Suprapubic skin (tissue), 4 donors: ENCODE measurements at places on chromosomes 1 and 21. TPM values are rescaled to one million over a fixed set of nuclear protein-coding genes. Genes with fewer than 3 reads are reported as not detected.

GRCh38 chr1:175543447-175543846 lies 199.9 kb downstream of the TNR start:
- DNase-seq, result no peak

GRCh38 chr1:212228591-212229119 lies 56.6 kb upstream of the PPP2R5A start:
- DNase-seq, result no peak

LRRC71 gene
- not detected for total RNA-seq

LIX1L gene
- total RNA-seq, result 10.9 TPM

PGLYRP3 gene
- 57.4 TPM for total RNA-seq

- DNase-seq, result no peak
Observed at GRCh38 chr21:42848932-42849758, 30.2 kb downstream of the WDR4 start.

CCDC185 gene
- not detected for total RNA-seq

GRCh38 chr1:185200889-185201288 lies 43.9 kb downstream of the SWT1 start:
- DNase-seq, result no peak

DNA sequence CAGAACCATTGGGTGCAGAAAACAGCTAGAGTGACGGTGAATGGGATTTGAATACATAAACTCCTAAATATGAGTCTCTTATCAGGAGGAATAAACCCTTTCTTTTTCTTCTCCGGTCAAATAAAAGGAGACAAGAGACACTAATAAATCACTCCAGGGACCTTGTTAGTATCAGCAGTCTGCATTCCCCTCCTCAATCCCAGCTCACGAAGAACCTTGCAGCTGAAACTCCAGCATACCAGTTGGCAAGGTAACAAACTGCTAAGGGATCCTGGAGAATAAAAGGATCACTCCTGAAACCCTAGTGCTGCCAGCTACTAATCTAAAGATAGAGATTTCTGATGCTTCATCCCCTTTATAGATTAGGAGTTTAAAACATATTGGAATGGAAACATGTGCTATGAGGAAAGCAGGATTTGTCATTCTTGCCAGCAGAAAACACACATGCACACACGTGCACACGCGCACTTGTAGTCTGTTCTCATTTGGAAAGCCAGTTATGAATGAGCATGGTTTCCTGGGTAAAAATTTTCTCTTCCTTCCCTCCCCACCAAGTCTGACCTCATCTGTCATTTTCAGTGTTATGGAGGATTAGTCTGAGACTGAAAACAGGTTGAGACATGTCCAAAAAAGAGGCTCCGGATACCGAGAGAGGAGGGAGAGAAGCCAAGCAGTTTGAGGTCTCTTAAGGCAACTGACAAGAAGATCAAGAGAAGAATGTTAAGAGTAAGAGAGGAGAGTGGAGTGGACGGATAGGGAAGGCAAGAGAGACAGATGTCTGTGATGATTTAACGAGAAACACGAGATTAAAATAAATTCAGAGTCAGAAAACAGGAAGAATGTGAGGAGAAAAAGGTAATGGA lies 10.9 kb downstream of the IER5 start:
- DNase-seq, result no peak

MTR gene
- total RNA-seq, result 22.0 TPM
